ENCODE measurements at places on chromosomes 5 and 9.

- no peak for DNase-seq
Measured at GRCh38 chr9:87442451-87442850, 55.2 kb upstream of the DAPK1 start.

- DNase-seq = no peak
Measured at GRCh38 chr9:112884721-112885120, 6.0 kb downstream of the SLC46A2 start.

DNA sequence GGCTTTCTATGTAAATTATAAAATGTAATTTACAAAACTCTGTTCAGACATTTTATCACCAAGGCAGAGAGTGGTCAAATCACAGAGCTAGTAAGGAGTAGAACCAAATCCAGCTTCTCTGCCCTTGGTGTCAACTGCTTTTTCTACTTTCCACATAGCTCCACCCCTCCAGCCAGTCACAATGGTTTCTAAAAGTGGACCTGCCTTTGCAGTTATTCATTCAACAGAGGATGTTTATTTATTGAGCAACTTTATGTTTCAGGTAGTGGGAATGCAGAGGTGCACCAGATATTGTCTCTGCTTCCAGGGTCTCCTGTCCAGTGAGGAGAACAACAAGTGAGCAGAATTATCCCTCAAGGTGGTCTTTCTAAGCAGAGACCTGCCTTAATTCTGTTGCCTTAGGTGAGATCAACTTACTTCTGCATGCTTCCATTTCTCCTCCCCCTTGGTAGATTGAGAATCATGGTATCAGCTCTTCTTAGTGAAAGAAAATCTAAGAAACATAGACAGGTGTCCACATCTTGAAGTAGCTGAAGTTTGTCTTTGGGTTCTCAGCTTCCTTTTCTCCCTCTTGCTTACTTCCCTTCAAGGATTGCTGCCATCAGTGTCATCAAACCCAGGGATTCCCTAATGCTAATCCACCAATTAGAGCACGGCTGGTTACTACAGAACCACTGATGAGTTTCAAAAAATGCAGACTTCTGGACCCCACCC lies 17.2 kb upstream of the PDCD1LG2 start:
- no peak for DNase-seq

- no peak for DNase-seq
Measured at GRCh38 chr9:127489471-127490115, 38.3 kb downstream of the LRSAM1 start.

- DNase-seq = no peak
Measured at GRCh38 chr9:5971740-5972139, 43.7 kb downstream of the RANBP6 start.

DNA sequence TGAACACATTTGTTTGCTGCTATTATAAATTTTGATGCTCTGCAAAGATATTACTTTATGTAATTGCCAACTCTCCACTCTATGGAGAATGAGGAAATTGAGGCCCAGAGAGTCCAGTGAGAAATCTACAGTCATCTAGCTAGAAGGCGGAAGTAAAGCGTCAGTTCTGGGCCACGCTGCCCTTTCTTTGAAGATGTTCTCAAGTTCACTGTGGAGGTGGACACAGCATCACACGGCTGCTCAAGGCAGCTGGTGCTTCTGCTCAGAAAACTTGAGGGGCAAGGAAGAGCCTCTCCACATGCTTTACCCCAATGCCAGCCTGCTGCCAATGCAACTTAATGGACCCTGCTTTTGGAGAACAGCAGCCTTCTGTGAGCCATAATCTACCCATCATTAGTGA lies 96.3 kb downstream of the TTLL11 start:
- no peak for DNase-seq

DNA sequence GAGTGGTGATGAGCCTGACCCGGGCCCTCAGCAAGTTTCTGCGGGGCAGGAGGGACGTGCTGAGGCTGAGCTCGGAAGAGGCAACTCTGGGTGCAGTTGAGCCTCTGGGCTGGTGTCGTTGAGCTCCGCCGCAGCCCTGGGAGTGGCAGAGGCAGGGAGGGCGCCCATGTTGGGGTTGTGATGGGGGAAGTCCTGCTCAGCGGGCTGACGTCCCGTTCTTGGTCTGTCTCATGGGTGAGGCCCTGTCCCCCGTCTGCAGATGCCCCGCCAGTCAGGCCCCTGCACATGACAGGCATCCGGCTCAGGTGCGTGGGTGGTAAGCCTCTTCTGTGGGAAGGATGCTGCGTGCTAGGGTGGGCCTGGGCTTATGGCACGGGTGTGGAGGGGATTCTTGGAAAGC lies 64.3 kb downstream of the RXRA start:
- DNase-seq = peak; percentile 27

DNA sequence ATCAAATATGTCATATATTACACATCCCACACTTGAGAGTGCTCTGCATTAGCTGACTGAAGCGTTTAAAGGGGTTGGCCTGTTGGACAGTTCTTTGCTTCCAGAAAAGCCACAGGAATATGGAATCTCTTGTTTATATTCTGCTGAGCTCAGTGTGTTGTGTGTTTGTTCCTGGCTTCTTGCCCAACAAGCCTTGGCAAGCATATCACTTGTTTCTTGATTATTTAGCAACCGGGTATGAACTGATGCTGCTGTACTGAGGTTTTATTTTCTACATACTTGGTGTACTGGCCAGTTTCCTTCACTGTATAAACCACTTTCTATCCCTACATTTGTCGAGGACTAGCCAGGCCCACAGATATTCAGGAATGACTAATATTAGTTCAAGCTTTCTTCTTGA lies 378.9 kb downstream of the KCTD16 start:
- no peak for DNase-seq

DNA sequence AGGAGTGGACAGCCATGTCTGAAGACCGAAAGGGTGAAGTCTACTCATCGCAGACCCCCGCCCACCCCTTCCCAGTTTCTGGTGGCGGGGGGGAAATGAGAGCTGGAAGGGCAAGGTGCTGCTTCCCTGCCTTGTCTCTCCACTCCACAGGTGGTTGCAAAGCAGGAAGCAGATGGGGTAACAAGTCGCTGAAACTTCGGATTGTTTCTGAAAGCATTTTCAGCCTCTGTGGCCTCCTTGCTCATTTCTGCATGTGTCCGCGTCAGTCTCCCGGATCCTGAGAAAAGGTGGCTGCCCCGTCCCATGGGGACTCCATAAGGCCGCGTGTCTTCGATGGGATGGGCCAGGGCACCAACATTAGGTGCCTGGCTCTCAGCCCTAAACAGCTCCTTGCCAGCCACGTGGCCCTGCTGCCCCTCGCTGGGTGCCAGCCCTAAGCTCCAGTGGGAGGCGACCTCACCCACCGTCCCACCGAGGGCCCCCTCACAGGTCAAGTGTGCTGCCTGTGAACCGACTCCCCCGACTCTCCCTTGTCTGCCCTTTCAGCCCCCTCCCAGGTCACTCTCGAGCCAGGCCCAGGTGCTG lies 971 bp downstream of the PHYKPL start:
- no peak for DNase-seq

DNA sequence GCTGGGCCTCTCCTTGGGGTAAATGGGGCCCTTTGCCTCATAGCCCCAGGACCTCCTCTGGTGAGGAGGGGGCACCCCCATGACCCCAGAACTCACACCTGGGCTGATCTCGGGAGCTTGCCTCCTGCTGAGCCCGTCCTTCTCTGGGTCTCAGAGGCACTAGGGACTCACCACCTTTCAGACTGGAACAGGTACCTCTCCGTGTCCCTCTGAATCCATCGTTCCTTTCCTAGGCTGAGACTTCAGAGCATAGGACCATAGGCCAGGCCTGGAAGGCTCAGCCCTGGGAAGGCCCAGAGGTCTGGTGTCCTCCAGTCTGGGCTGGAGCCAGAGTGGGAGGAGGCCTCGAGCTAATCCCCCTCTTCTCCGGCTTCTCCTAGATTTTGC lies 97.9 kb downstream of the CACNA1B start:
- DNase-seq = no peak

DNA sequence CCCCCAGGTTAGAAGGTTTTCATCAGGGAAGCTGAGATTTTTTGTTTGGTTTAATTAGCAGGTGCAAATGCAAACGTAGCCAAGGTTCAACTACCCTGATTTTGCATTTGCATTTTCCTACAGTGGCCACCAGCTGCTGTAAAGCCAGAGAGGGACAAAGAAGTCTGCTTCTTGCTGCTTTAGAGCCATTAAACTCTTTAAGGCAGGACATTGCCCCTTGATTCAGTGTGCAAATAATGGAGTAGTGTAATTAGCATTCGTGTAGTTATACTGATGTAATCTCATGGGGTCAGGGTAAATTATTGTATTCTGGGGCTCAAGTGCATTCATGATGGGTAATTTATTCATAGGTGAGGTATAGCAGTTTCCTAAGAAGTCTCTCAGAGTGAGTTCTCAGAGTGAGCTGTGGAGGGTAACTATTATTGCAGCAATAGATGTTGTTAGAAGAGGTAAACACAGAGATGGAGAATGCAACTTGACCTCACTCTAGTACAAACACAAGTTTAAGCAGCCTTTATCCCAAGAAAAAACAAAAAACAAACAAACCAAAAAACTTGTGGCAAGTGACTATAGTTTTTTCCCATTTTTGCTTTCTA lies 526.5 kb downstream of the KIF4B start:
- no peak for DNase-seq

GRCh38 chr5:17021602-17021932 lies 85.5 kb upstream of the MYO10 start:
- DNase-seq = no peak

DNA sequence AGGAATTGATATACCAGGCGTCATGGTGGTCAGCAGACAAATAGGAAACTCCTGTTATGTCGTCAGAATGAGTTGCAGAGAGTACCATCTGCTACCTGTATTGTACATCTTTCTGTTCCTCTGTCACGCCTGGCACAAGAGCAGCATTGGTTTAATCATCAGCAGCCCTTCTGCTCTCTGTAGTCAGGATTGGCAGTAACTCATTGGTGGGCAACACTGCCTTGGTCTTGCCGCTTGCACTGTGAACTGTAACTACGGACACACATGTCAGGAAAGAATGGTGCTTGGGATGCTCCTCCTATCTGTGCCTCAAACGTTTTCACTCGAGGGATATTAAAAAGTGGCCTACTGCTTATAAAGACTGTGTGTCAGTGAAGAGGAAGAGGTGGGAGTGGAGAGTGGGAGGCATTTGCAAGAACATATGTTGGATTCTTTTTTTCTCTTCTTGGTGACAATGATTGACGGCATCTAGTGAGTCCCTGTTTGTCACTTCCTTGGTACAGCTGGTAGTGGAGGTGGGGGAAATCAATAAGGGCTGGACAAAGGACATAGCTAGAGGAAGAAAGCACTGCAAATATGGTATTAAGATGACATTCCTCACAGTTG lies 76.6 kb downstream of the F2RL2 start:
- DNase-seq = no peak

GRCh38 chr9:93332317-93332716 lies 119.2 kb upstream of the FAM120A start:
- no peak for DNase-seq

DNA sequence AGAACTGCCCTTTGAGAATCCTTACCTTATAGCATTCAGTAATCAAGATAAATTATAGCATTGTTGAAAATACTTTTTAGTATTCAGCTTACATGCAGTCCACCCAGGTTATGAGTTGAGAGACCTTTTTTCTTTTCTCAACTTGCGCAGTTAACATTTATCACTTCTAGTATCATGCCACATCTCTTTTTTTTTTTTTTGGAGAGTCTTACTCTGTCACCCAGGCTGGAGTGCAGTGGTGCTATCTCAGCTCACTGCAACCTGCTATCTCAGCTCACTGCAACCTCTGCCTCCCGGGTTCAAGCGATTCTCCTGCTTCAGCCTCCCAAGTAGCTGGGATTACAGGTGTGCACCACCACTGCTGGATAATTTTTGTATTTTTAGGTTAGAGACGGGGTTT lies 29.0 kb downstream of the LRRC70 start:
- DNase-seq = no peak

DNA sequence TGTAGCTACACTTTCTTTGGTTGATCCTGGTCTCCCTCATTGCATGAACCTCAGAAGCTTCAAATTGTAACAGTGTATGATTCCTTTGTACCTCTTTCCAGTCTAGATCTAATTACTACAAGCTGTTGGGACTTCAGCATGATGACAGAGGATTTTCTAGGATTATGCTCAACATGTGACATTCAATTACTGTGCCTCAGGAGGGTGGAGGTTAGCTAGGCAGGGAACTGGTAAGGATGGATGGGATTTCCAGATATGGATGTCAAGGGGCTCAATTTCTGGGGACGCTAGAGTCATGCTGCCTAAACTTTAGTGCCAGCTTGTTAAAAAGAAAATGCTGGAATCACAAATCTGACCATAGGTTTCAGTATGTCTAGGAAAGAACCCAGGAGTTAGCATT lies 29.2 kb upstream of the GLRA1 start:
- no peak for DNase-seq

DNA sequence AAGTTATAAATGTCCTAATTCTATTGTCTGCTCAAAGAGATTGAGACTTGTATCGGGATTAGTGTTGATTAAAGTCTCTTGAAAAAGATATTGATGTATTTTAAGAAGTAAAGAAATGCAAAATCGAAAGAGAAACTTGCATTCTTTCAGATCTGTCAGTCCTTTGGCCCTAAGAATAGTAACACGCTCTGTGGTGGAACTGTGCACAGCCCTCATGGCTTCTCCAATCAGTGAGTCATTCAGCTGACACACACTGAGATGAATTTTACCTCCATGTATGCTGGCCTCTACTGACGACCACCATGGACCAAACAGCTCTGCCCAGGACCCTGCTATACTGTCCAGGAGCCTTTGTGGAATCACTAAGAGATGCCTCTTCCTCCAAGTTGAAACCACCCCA lies 232.4 kb downstream of the ESM1 start:
- DNase-seq = no peak

DNA sequence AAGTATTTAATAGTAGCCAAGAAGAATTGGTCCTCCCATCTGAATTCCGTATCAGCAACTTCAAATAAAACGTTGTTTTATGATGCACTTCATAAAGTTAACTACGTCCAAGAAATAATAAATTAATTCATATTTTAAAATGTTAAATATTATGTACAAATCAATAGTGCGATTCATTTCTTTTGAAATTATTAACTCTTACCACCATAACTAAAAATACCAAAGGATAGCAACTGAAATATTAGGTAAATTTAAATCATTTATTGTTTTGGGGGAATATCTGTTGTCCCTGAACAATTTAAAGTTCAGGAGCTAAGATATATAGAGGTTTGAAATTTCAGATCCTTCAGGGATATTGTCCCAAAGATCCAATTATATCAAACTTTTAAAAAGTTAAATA lies at the start of gene OR2K2:
Gene OR2K2, minus strand, starts transcription at position 101 of the 400 bp plus-strand sequence. CDS start 1,791 bp downstream, outside the sequence.
- no peak for DNase-seq

DNA sequence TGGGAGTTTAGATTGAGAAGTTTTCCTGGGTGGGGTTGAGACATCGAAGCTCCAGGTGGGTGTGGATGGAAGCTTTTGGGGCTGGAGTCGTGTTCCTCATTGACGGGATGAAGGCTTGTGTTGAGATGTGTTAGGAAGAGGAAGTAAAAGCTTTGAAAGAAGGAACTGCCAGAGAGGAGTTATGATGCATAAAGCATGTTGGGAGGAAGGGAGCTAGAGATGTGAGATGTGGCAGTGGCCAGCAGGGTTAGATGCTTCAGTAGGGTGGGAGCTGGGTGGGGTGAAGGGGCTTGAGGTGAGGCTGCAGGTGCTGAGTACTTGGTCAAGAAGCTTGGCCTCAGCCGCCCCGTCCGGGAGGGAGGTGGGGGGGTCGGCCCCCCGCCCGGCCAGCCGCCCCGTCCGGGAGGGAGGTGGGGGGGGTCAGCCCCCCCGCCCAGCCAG lies 56.7 kb downstream of the HSPA4 start:
- DNase-seq = no peak

Measured in stimulated activated CD4-positive, alpha-beta T cell treated with anti-CD3 and anti-CD28 coated beads, Interleukin-1b, Interleukin-23, amount 100 ng/mL, for 1 hour (primary cell).